ENCODE measurements at places on chromosomes 12 and 14. TPM values are rescaled to one million over a fixed set of nuclear protein-coding genes. Genes with fewer than 3 reads are reported as not detected.

DNA sequence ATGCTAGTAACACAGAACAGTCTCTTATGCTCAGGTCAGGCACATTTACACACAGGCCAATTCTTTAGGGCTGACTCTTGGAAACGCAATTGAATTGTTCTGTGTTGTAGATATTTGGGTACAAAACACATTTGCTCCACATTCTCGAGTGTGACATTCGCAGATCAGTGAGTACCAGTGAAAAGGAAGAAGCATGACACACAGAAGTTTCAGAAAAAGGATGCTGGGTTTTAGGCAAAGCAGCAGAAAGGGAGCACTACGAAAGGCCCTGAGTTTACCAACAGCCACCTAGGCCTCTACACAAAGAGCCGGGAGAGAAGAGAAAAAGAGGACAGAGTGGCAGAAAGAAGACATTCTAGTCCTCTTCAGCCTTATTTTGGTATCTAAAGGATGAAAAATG is 254.4 kb upstream of the BTG1 start:
- DNase-seq, result no peak

DNA sequence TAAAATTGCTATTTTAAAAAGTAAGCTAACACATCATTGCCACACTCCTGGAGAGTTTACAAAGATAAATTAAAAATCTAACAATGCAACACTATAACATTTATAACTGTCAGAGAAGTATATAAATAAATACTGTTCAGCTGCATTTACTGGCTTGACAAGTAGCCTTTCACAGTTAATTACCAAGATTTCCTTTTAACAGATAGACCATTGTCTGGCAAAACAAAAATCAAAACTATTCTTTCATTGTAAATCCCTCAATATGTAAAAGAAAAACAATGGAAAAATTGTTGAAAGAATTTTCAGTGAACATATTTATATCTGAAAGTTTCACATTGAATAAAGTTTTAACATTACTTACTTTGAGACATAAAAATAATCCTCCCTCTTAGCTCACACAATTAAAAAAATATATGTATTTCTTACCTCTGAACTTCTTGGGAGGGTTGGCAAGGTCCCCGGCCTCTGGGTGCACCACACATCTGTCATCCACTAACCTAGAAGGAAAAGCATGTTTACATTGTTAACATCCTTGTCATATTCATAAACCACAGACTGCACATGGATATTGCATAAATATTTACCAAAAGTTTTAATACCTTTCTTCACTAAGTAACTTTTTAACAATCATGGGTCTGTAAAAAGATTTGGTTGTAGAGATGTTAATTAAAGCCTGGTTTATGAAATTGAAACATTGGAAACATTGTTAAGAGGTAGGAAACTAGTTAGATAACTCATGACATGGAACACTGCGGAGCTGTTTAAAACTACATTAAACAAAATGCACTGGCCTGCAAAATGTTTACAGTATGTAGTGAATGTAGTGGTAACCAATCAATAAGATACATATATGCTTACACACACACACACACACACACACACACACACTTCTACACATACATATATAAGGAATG is 43.0 kb downstream of the ITPR2 start:
- no peak for DNase-seq

DNA sequence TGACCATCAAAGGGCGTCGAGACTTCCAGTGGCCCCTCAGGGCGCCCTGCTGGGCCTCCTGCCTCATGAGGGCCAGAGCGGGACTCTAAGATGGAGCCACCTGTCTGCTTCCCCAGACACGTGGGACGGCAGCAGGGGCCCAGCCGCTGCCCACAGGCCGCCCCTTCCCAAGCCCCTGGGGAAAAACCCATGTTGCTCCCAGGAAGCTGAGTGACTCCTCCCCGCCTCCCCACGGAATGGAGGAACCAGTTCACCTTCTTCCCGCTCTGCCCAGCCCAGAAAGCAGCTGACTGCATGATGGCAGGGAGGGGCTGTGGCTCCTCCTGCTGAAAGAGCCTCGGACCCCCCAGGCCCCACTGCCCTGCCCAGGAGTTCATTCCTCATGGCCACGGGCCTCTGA is 14.9 kb downstream of the RAB35 start:
- DNase-seq, result no peak

DNA sequence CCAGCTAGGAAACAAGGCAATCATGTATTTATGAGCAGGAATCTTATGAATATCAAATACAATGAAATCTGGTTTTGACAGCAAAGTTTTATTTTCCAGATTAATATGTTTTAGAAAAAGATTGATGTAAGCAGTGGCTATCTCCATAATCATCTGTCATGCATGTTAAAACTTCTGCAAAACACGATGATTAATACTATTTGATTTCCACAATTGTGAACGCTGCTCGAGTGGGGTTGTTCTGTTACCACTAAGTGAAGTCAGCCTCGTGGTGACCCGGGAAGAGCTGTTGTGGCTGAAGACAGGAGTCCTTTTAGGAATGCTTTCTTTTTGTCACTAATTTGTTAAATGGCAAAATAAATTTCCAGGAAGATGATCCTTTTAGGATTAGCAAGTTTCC is 9.4 kb downstream of the CFAP251 start:
- no peak for DNase-seq

DNA sequence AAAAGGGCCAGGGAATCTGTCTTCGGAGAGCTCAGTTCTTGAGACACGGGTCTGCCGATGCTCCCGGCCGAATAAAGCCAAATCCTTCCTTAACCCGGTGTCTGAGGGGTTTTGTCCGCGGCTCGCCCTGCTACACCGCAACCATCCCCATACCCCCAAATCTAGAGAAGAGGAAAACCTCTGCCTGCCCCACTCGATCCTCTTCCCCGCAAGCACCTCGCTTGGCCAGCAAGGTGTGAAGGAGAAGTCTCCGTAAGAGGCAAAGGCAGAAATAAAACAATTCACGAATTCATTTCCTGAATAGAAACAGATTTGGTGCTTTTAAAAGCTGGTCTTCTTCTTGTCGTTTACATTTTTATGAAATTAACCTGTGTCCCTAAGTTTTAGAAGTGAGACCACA is 67.3 kb upstream of the GALNT9 start:
- DNase-seq, result no peak

DNA sequence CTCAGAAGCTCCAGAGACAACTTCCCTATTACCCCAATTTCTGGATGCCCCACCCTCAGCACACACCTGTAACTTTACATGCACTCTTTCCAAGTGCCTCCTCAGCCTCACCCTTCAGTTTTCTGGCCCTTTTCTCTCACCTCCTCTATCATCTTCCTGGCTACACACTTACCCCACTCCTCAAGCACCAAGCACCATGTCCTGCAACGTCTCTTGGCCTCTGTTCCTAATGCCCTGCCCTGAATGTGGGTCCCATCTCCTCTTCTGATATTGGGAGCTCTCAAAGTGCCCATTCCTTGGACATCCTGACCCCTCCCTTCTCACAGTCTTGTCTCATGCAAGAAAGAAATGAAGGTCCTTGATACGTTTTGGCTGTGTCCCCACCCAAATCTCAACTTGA is 1.2 kb downstream of the KRT72 start:
- no peak for DNase-seq

- DNase-seq, result no peak
These were observed 93.6 kb downstream of the TTC7B start for GRCh38 chr14:90722590-90722989.

DNA sequence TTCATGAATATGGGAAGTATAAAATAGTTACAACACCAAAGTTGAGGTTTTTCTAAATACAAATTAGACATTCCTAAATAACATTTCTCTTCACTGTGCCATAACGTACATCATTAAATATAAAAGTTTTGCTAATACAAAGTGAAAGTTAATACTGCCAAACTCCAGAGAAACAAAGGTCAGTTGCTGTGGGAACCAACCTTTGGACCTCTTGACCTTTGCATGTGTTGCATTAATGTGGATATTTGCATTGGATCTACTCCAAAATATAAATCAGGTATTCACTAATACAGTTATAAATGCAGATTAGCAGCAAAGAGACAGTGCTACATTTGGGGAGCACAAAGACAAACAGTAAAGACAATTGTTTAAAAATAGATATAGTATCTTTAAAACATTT is 366.0 kb upstream of the USP15 start:
- DNase-seq, result no peak

- no peak for DNase-seq
These were observed 269.2 kb upstream of the PRKD1 start for GRCh38 chr14:30196861-30197260.

GRCh38 chr14:68968721-68969120 is 10.4 kb downstream of the ACTN1 start:
- DNase-seq, result no peak

DNA sequence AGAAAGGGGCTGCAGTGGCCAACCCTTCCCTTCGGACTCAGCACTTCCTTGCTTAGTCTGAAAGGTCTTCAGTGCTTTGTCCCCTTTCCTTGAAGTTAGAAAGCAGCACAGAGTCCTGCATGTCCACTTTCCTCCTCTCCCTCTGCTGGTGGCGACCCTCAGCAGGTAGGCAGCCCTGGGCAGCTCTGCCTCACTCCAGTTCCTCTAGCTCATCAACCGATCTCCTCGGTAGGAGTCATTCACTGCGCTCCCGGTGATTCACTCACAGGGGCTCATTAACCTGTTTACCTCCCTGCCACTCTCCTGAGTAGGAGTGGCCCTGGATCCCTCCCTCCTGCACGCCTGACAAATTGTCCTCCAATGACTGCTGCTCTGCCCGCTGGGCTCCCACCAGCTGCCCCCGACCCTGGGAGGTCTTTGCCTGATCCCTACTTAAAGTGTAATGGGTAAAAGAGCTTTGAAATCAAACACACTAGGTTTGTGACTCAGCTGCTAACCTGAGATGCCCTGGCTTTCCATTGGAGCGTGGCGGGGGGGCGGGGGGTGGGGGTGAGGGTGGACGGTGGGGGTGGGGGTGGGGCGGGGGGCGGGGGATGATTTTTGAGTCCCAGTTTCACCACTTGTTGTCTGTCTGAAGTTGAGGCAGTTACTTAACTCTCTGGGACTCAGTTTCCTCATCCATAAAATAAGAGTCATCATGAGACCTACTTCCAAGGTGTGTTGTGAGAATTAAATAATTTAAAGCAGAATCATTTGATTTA is 4.2 kb downstream of the SCNN1A start:
- peak; percentile 53 for DNase-seq

GRCh38 chr14:59293935-59294661 is 105.6 kb downstream of the DAAM1 start:
- DNase-seq, result no peak

DNA sequence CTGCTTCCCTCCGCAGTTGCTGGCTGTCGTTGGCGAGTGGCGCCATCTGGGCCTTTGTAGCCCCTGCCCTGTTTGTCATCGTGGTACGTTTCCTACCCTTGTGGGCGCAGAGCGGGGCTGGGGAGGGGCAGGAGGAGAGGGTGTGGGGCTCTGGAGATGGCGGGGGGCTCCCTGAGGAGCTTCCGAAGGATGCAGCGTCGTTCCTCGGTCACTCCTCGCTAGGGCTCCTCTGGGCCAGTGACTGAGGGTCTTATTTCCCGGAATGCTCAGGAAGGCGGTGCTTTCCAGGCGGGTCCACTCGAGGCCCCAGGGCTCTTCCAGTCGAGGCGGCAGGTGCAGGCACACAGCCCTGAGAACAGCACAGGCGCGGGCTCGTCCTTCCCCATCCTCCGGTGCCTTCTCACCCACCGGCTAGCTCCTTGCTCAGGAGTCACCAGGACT is 167.1 kb downstream of the ADGRD1 start:
- DNase-seq, result peak; percentile 70

DNA sequence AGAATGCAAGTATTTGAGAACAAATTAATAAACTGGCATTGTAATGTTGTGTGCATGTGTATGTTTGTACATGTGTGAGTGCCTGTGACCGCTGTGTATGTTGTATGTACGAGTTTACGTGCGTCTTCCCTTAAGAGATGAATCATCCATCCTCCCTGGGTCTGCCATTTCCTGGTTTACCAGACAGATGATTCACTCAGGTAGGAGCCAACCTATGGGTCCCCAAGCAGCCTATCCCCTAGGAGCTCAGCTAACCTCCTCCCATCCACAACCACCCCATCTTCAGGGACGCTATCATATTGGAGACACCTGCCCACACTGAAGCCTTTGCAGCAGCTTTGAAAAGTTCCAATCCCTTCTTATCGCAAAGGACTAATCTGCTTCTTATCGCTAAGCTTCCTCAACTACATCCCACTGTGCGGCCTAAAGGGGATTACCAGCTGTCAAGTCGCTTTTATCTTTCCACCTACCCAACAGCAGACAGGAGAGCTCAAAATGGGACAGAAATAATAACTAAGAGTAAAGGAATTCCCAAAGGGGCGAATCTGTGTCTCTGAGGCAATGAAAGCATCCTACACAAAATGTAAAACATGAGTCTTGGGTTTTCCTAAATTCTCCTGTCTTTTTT is 81.5 kb upstream of the TMCC3 start:
- DNase-seq, result no peak

GRCh38 chr14:94622653-94623421 is 10.6 kb downstream of the SERPINA3 start:
- no peak for DNase-seq

DNA sequence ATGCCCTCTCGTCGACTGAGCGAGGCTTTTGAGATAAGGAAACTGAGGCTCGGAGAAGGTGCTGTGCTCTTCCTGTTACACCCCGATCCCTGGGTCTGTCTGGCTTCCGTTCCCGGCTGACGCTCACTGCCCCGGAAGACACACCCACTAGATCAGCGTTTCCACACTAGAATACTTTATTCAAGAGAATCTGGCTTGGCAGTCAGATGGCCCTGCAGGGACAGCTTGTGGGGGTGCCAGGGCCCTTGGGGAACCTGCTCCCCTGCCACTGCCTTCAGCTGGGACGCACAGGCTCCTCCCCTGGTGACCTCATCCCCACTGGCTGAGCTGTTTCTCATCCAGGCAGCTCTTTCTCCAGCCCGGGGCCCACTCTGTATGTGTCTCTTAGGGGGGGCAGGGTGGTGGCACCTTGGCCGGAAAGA is 13.7 kb downstream of the PGF start:
- no peak for DNase-seq

DNA sequence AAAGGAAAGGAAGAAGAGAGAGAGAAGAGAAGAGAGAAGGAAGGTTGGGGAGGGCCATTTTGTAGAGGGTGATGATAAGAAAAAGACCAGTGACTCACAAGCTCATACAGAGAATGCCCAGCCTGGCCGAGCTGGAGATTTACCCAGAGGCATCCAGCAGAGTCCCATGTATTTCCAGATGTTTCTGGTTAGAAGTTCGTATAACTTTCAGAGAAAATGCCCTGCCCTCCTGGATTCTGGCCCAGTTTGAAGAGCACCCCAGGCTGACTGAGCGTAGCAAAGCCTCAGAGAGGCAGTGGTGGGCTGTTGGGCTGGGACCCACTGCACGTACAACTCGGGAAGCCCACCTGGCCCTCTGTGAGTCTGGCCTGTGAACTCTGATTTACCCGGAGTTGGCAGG is 221.8 kb downstream of the SLC41A2 start:
- DNase-seq, result no peak

DNA sequence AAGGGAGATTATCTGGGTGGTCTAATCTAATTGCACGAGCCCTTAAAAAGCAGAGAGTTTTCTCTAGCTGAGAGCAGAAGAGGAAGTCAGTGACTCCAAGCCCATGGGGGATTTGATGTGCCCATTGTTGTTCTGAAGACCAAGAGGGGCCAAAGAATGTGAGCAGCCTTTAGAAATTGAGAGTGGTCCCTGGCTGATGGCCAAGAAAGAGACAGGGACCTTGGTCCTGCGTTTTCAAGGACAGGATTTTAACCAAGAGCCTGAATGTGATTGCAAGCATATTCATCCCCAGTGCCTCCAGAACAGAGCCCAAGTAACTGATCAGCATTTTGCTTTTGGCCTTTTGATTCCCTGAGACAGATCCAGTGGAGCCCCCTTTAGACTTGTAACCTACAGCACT is 1353.9 kb downstream of the AACS start:
- DNase-seq, result no peak

LRTM2 gene
- total RNA-seq, result not detected

INHBE gene
- 0.11 TPM for total RNA-seq

CCDC175 gene
- total RNA-seq, result 0.14 TPM

TMEM132D gene
- 0.86 TPM for total RNA-seq

IL31 gene
- total RNA-seq, result not detected

MAP1LC3B2 gene
- total RNA-seq, result 1.5 TPM

KCNK10 gene
- total RNA-seq, result 0.30 TPM

Measured in upper lobe of left lung (tissue), 6 donors.